ENCODE measurements at places on chromosomes 16 and 17.

DNA sequence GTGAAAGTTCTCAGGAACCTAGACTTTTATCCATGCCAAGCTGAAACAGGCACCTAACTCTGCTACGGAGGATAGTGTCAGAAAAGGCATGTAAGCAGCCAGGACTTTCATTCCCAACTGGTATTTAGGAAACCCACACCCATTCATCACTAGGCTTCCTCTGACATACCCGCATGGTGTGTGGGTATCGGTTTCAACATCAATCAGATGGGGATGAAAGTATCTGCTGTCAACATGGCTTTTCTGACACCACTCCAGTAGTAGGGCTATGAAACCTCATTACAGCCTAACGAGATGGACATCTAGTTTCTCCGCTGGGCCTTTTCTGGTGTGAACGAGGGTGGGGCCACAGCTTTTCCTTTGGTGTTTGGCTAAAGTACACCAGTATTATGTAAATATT is 1178.3 kb downstream of the CDH11 start:
- DNase-seq: no peak

GRCh38 chr17:29004081-29004692 is 1.6 kb downstream of the SEZ6 start:
- DNase-seq: no peak

GRCh38 chr17:80416260-80416939 is 1.4 kb downstream of the ENDOV start:
- no peak for DNase-seq

DNA sequence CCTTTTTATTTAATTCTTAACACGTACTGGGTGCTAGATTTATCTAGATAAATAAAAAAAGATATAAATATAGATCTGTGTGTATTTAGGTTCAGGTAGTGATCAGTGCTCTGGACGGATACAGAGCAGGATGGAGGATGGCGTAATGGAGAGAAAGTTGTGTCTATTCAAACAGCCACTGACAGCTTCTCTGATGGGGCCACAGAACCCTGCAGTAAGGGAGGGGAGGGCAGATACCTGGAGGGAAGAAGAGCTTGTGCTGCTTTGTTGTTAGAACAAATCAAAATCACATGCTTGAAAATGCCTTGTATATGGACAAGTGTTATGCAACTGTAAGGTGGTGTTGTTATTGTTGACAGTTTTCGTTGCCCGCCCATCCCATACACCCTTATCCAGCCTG is 170.2 kb downstream of the UTP18 start:
- DNase-seq: no peak

DNA sequence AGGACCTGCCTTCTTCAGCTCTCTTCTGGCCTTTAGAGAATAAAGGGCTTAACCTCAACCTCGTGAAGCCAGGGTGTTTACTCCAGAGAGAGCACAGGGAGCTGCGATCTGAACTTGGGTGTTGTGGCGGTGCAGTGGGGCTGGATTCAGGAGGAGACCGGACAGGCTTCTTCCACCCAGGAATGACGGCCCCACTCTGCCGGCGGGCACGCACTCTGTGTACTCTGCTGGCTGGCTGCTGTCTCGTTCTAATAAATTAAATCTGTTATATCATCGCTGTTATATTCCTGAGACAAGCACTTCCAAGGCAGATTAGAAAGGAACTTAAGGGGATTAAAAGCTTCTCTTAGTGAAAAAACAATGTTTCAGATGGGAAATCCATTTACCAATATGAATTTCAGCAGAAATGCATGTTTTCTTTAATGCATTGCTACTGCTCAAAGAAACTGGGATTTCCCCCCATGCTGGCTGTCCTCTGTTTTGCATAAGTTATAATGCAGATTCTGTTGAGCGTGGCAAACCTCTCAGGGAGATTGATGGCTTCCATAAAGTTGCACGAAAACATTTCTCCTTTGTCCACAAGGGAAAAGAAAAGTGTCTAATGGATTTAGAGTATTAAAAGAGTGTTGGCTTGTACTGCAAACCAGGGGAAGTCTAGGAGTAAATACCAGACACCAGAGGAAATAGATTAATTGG is 168.6 kb upstream of the IRX3 start:
- no peak for DNase-seq

DNA sequence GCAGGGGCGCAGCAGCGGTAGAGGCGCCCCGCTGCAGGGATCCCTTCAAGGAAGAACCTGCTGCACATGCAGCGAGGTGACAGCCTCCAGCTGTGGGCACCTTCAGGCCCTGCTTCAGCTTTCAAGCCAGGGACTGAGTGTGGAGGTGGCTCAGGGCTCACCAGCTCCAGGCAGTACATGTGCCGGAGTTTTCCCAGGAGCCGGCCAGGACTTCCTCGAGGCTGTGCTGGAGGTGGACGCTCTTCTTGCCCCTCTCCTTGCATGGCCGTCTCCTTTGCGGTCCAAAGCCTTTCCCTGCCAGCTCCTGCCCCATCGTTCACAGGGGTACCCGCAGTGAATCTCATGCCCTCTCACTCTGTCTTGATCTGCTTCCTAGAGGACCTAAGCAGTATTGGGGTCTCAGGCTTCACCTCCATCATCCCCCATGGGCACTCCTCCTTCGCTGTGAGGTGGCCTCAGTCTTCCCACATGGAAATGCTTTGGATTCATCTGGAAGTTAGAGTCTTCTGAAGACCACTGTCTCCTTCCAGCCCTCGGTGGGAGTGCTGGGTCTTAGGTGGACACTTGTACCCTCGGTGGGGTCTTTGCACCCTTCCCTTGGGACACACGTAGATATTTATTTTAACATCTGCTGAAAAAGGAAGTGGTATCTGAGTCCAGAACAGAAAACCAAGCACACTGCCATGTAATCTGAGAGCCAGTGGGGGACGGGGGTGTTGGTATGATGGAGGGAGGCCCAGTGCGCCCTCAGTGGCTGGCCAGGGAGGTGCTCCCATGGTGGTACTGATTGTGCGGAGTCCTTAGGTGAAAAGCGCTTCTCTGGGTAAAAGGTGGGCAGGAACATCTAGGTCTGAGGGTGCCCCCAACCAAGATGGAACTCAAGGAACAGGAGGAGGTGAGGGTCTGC is 7.0 kb downstream of the XYLT2 start:
- no peak for DNase-seq

GRCh38 chr17:50428831-50429424 is 2.9 kb downstream of the ACSF2 start:
- DNase-seq: peak; percentile 96

DNA sequence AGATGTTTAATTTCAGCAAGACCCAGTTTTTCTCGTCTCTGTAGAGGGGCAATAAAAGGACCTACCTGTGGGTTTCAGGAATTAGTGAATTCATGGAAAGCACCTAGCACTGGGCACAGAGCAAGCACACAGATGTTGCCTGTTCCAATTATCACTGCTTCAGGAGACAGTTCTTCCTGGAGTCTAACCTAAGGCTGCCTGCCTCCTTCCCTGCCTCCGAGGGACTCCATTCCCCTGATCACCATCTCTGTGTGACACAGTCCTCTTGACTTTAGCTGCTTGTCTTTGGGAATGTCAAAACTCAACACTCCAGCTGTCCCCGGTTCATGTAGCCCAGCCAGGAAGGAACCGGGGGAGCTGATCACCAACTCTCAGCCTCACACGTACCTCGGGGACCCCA is 474.9 kb downstream of the SLC39A11 start:
- DNase-seq: no peak

DNA sequence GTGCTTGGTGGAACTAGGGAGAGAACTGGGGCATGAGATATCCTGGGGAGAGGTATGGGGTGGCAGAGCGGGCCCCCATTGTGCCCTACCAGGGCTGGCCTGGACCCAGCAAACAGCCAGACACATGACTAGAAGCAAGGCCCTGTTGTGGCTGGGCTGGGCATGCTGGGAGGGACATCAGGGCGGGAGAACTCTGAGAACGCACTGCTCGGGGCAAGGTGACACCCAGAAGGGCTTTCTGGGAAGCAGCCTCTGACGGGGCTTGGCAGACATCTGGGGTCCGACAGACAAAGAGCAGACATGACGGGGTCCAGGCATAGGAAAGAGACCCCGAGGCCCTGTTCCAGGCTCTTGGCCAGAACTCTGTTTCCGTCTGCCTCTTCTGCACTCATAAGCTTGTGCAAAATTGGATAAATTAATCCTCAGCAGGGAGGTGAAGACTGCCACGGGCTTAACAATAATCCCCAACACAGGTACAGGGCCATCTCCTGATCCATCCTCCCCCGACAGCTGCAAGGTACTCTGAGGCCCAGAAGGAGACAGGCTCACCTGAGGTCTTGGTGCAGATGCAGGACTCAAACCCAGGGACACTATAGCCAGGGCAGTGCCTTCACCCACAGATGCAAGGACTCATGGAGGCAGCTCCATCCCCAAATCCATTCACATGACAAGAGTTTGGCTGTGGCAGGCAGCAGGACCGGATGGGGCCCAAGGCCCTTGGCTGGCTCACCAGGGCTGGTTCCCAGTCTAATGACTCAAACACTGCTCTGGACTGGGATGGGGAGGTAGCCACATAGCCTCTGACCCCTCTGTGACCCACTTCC is 5.4 kb downstream of the SREBF1 start:
- DNase-seq: no peak

- no peak for DNase-seq
Observed at GRCh38 chr17:41689497-41690299, 1.0 kb downstream of the EIF1 start.

GRCh38 chr17:28906706-28907438 is 4.0 kb upstream of the DHRS13 start:
- no peak for DNase-seq

- DNase-seq: no peak
Observed at GRCh38 chr17:46977750-46978488, 1.1 kb downstream of the RPRML start.

Data from bronchial epithelial cell (primary cell).